ENCODE measurements at places on chromosomes 1 and 21.

DNA sequence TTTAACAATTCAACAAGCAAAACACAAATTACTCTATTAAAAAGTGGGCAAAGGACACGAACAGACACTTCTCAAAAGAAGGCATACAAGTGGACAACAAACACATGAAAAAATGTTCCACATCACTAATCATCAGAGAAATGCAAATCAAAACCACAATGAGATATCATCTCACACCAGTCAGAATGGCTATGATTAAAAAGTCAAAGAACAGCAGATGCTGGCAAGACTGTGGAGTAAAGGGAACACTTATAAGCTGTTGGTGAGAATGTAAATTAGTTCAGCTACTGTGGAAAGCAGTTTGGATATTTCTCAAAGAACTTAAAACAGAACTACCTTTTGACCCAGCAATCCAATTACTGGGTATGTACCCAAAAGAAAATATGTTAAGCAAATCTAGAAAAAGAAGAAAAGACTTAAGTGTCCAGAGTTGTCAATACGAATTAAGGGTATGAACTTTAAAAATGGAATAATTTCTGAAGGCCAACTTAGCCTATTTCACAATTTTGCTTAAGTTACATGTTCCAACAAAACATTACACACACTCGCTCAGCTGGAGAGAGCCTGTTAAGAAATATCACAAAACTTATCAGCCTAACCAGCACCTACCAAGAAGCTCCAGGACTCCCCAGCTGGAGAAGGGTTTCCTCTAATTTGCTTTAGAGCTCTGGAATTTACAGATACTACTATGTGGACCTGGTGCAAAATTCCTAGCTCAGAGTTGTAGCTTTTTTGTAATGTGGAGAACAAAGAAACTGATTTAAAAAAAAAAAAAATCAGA is 232.1 kb downstream of the DUSP10 start:
- DNase-seq: no peak

DNA sequence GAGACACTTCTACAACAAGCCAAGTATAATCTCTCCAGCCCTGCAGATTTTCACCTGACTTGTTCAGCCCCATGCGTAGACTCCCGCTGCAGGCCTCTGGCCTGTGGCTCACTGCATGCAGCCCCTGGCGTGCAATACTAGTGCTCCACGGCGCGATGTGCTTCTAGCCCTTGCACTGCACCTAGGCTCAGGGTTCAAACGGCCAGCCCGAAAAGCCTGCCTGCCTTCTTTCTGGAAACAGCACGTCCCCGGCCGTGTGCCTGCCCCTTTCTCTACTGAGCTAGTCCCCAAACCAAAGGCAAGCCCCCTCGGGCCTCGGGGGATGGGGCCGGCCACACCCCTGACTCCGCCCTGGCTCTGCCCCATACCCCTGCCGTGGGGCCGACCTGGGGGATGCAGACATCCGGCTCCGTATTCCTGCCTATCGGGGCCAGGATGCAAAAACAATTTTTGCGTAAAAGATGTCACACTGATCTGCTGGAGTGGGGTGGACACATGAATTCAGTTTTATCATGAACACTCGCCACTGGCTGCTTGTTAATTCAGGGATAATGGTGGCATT is 26.3 kb upstream of the TRAPPC10 start:
- DNase-seq: no peak

DNA sequence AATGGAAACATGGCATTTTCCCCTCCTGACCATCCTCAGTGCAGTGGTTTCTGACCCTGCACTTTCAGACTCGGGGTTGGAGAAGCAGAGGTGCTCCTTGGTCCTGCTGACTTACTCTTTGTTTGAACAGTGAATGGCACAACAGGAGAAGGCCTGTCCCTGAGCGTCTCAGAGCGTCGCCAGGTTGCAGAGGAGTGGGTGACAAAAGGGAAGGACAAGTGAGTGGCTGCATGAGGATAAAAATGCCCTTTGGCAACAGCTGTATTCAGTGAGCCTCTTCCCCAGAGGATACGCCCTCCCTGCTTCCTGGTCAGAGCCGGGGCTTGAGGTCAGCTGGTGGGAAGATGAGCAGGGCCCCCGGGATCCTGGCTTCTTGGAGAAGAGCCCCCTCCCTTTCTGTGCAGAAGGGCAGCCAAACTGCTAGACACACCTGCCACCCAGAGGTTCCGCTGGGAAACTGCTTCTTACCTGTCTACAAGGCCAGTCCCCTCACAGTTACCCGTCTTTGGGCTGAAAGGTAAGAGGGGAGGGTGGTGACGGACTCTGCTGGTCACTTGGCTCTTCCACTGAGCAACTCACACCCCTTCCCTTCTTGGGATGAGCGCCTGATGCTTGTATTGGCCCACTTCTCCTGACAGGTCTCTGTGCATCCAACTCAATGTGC is 16.6 kb downstream of the NPL start:
- peak; percentile 19 for DNase-seq

GRCh38 chr1:59354709-59355337 is 57.9 kb downstream of the FGGY start:
- no peak for DNase-seq

- DNase-seq: no peak
Measured at GRCh38 chr1:248152056-248152827, 7.3 kb downstream of the OR2M5 start.

DNA sequence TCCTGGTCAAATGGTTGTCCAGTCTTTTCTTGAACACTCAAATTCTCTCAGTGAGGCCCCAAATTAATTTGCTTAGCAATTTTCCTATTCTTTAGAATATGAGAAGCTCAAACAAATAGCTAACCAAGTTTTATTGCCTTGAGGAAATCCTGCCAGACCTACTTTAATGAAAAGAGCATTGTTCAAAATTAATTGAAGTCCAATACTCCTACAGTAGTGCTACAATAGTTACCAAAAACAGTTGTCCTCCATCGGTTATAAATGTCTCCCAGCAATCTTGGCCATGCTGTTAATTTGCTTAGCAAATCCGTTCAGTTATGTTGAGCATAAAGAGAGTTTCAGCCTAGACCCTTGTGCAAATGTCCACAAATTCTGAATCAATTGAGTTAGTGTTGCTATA is 112.9 kb downstream of the MAB21L3 start:
- DNase-seq: no peak

DNA sequence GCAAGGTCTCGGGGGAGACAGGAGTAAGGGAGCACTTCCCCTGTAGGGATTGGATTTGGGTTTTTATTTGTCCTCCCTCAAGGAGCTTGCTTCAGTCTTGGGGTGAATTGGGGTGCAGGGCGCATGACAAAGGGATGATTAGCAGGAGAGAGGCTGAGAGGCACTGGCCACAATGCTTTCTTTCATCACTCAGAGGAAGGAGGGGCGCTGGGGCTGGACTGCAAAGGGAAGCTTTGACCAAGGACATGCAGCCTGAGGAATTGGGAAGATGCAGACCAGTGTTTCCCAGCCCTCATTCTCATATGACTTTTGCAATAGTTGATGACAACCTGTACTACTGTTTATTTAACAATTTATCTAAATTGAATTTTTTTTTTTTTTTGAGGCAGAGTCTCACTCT is 34.1 kb upstream of the PDPN start:
- DNase-seq: no peak

GRCh38 chr1:115373305-115373704 is 35.3 kb upstream of the NGF start:
- no peak for DNase-seq

GRCh38 chr1:221897321-221897721 is 155.4 kb upstream of the DUSP10 start:
- DNase-seq: no peak

GRCh38 chr21:30958741-30959140 is 77.4 kb upstream of the KRTAP11-1 start:
- DNase-seq: no peak

- DNase-seq: no peak
Measured at GRCh38 chr1:61247051-61247825, 164.9 kb downstream of the NFIA start.

DNA sequence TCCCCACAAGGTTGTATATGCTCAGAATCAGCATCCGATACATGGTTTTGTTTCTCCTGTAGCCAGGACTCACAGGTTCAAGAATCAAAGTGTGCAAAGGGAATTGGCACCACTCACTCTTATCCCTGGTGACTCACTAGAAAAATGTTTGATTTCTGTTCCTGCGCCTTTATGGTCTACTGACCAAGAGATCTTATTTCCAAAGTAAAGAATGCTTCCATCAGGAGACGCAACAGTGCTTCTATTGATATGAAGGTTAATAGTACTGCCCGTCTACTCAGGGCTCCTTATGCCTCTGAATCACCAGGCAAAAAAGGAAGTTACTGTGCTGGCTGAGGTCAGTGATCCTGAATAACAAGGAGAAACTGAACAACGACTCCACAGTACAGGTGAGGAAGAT is 1392.0 kb upstream of the PRMT6 start:
- DNase-seq: no peak

DNA sequence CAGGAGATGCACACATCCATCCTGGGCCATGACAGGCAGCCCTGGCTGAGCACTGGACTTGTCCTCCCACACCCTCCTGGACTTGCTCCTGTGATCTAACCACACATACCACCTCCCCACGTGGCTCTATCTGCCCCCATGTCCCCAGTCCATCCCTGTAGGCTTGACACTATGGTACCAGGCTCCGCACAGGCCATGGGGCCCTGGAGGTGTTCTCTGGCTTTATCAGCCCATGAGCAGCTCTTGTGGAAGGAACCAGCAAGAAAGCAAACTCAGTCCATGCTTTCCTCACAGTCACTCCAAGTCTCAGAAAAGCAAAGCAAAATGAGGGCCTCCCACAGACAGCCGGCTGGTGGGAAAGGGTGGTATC is 61.6 kb downstream of the CD46 start:
- no peak for DNase-seq

- no peak for DNase-seq
Measured at GRCh38 chr1:91725989-91726721, 159.8 kb downstream of the TGFBR3 start.

- no peak for DNase-seq
Measured at GRCh38 chr1:11940260-11940921, 5.9 kb downstream of the PLOD1 start.

DNA sequence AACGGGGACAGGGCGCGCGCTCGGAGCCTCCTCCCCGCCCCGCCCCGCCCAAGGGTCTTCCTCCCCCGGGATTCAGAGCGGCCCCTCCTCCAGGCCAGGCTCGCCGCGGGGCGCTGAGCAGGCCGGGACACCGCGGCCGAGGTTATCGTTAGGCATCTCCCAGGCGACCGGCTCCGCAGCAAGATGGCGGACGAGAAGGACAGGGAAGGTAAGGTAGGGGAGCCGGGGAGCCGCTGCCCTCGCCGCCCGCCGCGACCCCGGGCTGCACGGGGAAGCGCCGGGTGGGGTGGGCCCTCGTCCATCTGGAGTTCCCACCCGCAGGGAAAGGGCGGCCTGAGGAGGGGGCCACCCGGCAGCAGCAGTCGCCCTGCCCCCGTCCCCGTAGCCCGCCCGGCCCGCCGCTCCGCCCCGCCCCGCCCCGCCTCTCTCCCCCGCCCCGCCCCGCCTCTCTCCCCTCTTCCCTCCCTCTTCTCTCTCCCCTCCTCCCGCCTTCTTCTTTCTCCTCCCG is 105.9 kb upstream of the HNRNPU start:
- DNase-seq: peak; percentile 78

DNA sequence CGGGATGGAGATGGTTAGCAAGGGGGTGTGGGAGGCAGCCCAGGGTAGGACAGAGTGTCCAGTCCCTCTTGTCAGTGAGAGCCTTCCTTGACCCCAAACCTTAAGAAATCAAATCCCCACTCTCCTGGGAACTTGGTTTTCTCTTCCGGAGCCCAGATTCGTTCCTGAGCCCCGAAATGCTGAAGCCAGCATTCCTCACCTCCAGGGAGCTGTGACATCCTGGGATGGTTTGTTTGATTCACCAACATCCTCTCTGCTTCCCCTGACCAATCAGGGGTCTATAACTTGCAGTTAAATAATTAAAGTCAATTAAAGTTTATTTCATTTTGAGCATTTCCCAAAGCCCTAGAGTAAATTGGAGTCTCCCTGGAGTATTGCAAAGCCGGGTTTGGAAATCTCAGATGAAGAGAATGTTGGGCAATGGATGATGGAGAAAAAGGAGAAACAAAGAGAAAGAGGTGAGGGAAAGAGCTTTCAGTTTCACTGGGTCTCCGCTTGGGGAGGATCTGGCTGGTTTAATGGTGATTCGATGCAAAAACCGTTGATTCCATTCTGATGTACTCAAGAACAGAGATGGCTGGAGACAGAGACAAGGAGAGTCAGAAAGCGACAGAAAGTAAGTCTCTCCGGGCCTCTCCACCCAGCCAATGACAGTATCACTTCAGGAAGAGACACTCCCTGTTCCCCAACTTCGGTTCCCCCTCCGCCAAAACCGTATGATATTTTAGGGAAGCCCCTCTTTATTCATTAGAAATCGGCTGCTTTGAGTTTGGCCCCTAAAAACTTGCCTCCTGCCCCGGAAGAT is 12.8 kb upstream of the ALX3 start:
- DNase-seq: no peak

GRCh38 chr1:48616710-48617109 is 144.7 kb upstream of the SPATA6 start:
- no peak for DNase-seq

DNA sequence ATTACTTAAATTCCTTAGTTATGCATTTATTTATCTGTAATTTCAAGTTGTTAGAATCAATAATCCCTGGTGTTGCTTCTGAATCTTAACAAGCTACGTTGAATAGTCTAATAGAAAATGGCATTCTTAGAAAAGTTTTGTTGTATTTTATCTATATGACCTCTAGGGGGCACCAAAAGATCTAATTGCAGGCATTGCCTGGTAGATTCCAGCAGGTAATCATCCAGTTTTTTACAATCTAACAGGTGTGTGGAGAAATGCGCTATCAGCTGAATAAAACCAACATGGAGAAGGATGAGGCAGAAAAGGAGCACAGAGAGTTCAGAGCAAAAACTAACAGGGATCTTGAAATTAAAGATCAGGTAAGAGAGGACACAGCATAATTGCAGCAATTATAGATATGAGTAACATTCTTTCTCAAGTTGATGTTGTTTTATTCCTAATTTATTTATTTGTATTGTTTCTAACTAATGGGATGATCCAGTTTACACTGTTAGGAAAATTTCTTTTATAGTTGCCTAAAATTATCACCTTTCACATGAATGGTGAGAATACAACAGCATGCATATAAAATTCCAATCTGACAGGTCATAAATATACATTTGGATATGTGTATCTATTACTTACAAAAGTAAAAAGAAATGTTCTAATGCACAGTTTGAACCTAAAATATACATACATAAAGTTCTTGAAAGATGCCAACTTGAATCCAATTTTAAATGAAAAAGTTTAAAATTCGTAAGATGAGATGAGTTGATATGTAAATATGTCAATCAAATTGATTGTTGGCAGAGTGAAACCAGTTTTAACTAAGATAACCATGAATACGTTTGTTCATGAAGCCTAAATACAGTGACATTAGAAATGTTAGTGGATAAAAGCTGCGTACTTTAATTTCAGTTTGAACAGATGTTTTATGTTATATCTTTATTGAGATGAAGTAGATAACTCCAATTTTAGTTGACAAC is 88.4 kb downstream of the SDCCAG8 start:
- DNase-seq: peak; percentile 72

GRCh38 chr21:39094087-39094780 is 89.0 kb downstream of the PSMG1 start:
- no peak for DNase-seq

Measured in COR-L47 (cell line).